ENCODE measurements at places on chromosomes 2 and 18. TPM values are rescaled to one million over a fixed set of nuclear protein-coding genes. Genes with fewer than 3 reads are reported as not detected.

The CAPG gene
- 89.3 TPM for total RNA-seq

The DPYSL5 gene
- total RNA-seq = 1.2 TPM

The CEBPZ gene
- total RNA-seq = 62.7 TPM

The LRRTM1 gene
- 0.63 TPM for total RNA-seq
